ENCODE measurements at places on chromosomes 7 and 10. TPM values are rescaled to one million over a fixed set of nuclear protein-coding genes. Genes with fewer than 3 reads are reported as not detected.

Gene DKK1
- not detected for total RNA-seq

Gene IFIT1B
- not detected for total RNA-seq

Gene LIPJ
- total RNA-seq = not detected

Gene ACTL6B
- not detected for total RNA-seq

- no peak for DNase-seq
- H3K4me3 ChIP-seq = no peak overlapping the region
- H3K27ac ChIP-seq = no peak overlapping the region
- H3K4me1 ChIP-seq = no peaks in the 10 kb centered on the region
These were observed 333.2 kb downstream of the PLXNA4 start for GRCh38 chr7:132243051-132243450.

GRCh38 chr10:90096196-90096595 is 394.8 kb downstream of the KIF20B start:
- H3K27ac ChIP-seq = no peak overlapping the region
- no peaks in the 10 kb centered on the region for H3K4me1 ChIP-seq
- H3K27me3 ChIP-seq = peaks cover 2% of the 10 kb centered on the region
- no peaks in the 10 kb centered on the region for H3K36me3 ChIP-seq
- DNase-seq = no peak

DNA sequence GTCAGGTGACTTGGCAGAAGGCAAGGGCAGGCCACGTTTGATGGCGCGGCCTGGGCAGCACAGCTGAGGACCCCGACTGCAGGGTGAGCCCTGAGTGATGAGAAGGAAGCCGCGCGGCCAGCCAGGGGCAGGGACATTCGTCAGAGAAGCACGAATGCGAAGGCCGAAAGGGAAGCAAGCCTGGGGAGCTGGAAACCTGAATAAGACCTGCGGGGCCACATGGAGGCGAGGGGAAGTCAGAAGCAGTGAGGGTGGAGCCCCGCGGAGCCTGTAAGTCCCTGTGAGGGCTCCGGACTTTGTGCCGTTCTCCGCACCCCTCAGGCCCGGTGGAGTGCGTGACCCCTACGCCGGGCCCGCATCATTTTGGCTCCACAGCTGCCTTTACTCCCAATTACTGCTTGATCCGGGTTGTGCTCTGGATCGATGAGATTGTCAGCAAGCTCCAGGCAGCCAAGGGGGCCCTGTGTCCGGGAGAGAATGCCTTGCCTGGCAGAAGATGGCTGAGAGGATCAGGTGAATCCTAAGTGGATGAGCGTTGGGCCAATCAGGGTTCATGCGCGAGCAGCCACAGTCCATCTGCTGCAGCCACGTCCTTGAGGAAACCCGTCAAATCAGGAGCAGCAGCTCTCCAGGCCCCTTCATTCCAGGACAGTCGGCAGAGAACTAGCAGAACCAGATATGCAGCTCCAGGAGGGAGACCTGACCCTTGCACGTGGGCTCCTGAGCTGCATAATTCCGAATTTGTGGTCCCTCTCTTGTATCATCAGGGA is 293.3 kb upstream of the SHH start:
- no peaks in the 10 kb centered on the region for H3K27me3 ChIP-seq
- H3K27ac ChIP-seq = no peak overlapping the region
- H3K4me3 ChIP-seq = no peak overlapping the region
- no peaks in the 10 kb centered on the region for H3K36me3 ChIP-seq
- H3K4me1 ChIP-seq = no peaks in the 10 kb centered on the region
